Left ventricle myocardium superior (tissue), 1 donor: ENCODE measurements at places on chromosomes 7 and 10. TPM values are rescaled to one million over a fixed set of nuclear protein-coding genes. Genes with fewer than 3 reads are reported as not detected.
A peak's percentile ranks its signal among the peaks of the same experiment; 100 is the strongest.

DNA sequence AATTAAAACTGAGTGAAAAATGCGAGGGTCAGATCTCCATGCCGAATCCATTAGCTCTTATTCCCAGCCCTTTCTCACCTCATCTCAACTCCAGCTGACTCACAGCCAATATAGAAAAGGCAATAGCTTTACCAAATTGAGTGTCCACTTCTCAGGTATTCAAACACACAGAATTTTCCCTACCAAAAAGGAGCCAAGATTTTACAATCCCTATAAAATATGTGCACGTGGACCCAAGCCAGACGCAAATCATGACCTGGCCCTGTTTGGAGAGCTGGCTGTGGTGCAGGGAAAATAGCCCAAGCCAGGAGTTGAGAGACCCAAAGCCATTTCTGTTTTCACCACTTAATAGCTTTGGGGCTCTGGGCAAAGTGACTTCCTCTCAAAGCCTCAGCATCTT lies 379.7 kb upstream of the AUTS2 start:
- no peak for DNase-seq

GRCh38 chr7:116356979-116357378 lies 142.6 kb upstream of the CAV2 start:
- DNase-seq, result no peak

DNA sequence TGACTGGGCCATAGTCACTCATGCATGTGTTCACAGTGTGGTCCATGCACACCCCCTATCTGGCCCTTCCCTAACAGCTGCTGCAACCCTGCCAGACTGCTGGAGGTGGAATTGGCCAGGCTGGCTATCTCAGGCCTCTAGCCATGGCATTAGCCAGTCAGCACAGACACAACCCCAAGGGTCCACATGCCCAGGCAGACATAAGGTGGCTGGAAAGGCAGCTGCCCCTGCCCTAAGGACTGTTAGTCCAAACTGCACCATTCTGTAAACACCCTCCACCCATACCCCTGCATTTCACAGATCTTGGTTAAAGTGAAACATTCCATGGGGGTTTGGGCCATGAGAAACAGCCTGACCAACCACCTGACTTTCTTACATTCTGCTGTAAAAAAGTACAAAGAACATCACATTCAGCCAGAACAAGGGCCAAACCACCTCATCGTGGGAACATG lies 137.4 kb upstream of the KCNMA1 start:
- no peak for DNase-seq

GRCh38 chr7:99837649-99838361 lies 10.0 kb downstream of the CYP3A43 start:
- no peak for DNase-seq

DNA sequence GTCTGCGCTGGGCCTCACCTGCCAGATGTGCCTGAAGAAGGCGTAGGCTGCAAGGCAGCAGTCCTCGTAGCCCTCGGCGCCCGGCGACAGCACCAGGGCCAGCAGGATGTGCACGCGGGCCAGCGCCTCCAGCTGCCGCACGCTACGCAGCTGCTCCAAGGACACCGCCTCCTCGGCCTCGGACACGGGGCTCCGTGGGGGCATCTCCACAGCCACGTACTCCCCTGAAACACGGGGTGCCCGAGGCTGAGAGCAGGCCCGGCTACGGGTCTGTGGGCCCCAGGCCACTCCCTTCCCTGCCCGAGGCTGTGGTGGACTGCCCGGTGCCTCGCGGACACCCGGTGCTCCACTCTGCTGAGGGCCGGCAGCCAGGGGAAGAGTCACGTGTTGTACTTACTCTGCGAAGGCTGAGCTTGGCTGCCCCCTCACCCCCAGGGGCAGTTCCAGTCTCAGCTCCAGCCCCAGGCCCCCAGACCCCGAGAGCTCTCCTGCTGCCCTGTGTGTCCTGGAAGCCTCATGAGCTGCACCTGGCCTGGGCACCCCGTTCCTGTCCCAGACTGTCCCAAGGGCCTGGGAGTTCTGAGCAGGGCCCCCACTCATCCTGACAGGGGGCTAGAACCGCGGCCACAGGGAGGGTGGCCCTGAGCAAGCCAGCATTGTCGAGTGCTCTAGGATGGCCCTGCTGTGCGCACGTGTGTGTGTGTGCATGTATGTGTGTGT lies 62.8 kb downstream of the CFAP46 start:
- DNase-seq, result peak; percentile 28

DNA sequence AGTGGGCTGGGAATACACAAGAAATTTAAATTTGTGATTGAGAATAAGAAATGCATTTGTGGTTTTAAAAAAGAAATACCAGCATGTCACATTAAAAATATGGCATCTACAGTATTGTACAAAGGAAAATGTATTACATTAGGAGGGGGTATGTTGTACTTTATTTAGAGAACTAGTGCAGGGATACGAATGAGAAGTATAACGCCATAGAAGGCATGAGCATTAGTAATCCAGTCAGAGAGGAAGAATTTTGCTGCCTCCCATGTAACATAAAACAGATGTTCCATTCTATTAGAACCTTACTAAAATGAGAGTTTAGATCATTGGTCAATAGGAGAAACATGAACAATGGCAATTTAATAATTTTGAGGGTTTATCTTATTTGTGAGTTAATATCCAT lies 182.2 kb downstream of the ADK start:
- DNase-seq, result no peak

GRCh38 chr7:114444196-114444595 lies 29.6 kb downstream of the FOXP2 start:
- no peak for DNase-seq

DNA sequence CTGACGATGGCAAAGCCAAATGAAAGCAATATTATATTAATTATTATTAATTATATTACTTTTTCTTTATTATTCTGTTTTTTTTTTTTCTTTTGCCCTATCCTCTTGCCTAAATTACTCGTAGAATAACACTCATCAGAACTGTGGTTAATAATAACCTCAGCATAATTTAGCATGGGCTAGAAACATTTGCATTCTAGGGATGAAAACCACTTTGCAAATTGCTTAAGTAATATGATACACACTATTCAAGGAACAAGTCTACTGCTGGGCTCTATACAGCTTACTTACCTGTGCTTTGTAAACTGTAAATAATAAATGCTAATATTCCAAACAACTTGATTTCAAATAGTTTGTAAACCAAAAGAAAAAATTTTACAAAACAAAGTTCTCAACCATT lies 375.8 kb downstream of the HGF start:
- no peak for DNase-seq

- no peak for DNase-seq
Observed at GRCh38 chr7:42993038-42993437, 60.9 kb downstream of the MRPL32 start.

- DNase-seq, result no peak
Observed at GRCh38 chr7:82210416-82211184, 233.0 kb downstream of the CACNA2D1 start.

DNA sequence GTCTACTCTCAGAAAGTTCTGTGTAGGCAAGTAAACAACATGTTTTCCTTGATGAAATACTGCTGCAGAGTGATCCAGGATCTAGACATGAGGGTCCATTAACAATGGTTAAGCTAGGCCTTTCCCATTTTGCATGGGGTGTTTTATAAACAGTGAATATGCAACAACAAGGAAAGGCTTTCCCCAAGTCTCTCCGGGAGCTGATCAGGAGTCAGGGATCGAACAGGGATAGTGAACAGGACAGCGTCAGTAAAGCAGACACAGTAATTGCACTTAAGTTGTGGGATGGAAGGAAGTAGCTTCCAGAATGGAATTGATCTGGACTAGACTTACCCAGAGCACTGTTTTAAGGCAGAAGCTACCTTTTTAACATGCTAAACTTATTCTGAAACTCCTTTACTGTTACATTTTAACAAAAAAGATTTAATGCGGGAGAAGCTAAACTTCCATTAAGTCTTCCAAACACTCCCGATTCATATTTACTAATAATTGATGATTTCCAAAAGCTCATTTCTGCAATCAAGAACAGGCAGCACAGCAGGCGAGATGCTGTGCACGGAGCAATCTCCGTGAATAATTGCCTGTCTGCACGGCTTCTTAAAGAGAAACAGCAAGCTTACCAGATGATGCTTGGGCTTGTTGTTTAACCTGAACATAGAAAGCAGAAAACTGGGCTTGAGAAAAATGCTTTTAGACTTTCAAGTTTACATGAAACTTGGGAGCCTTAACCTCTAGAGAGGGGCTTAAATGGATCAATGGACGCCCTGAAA lies 50.3 kb upstream of the DOCK1 start:
- DNase-seq, result no peak

GRCh38 chr7:2259480-2259879 lies 17.5 kb downstream of the NUDT1 start:
- DNase-seq, result no peak

- DNase-seq, result no peak
Observed at GRCh38 chr10:3148041-3148440, 24.5 kb downstream of the PITRM1 start.

GRCh38 chr7:108525327-108525984 lies 479 bp downstream of the PNPLA8 start:
- peak; percentile 91 for DNase-seq

GRCh38 chr10:3330663-3331062 lies 158.1 kb upstream of the PITRM1 start:
- peak; percentile 43 for DNase-seq

GRCh38 chr10:21363731-21364104 lies 161.8 kb downstream of the SKIDA1 start:
- no peak for DNase-seq

DNA sequence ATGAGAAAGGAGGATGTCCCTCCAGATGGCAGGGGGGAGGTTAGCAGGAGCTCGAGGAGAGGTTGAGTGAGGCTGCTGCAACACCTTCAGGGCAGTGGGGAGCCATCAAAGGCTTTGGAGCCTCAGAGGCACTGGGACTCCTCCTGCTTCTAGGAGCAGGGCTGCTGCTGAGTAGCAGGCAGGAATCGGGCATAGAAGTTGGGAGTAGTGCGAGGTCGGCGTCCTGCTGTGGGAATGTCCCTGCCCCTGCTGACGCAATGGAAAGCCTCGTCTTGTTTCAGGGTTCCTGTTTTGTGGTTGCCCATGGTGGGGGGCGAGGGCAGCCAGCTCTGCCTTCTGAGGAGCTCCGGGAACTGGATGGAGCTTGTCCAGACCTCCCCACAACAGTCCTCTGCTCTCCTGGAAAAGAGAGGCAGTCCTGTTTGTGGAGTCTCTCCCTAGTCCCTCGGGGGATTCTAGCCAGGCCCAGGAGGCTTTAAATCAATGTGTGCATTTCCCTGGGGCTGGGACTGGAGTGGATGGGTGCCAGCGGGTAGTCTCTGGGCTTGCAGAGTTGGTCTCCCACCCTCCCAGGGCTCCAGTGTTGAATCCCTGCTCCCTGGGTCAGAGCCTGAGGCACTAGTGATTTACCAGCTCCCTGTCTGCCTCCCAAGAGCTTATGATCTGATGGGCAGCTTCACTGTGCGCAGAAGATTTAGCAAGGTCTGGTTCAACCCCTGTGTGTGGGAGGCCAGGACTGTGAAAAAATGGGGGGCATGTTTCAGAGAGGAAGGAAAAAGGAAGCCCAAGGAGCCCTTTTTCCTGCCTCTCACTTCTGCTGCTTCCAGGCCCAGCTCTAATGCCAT lies 98.7 kb upstream of the PPIF start:
- peak; percentile 56 for DNase-seq

DNA sequence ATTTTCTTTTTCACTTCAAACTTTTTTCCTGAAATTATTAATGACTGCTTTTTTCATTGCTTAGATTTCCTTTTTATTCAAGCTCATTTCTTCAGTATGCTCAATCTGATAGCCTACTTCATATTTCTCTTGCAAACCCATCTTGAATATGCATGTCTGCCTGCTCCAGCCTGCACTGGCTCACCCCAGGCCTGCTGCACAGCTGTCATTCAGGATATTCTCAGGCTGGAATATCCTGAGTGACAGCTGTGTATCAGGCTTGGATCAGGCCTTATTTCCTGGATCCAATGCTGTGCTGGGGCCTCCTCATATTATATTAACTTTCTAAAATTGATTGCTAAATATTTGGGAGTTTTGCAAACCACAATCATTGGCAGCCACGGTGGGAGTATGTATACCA lies 120.2 kb upstream of the TNS3 start:
- no peak for DNase-seq

DNA sequence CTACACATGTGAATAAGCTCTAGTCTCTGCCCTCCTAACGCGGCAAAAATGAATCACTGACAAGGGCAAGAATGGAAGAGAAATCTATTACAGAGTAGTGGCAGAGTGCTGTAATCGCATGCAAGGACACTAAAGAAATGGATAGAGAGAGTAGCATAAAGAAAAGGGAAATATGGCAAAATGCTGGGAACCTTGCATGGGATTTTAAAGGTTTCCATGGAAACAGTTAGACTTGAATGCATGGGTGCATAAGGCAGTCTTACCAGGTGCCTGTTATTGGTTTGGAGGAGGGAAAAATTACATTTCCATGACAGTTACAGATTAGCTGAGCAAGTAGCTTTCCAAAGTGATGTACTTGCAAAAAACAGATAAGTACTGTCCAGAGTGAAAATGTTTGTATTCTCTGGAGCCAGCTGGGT lies 233.4 kb downstream of the PTN start:
- no peak for DNase-seq

- no peak for DNase-seq
Observed at GRCh38 chr7:13352677-13353076, 636.8 kb downstream of the ETV1 start.

- DNase-seq, result no peak
Observed at GRCh38 chr7:17040716-17041115, 158.9 kb upstream of the AGR3 start.

DNA sequence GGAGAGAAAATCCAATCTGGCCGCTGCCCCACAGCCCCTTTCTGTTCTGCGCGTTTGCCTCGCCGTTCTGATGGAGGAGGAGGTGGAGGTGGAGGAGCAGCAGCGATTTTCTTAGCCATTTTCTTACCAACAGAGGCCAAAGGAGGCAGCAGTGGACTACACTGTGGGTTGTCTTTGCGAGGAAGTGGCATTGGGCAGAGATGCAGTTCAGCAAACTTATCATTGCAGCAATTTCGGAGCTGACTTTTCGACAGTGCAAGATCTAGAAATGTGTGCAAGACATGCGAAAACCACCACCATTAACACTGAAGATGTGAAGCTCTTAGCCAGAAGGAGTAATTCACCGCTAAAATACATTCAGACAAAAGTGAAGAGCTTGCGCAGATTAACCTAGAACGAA lies 1.9 kb upstream of the ARL4A start:
- no peak for DNase-seq

GRCh38 chr10:23099816-23100215 lies 4.4 kb downstream of the MSRB2 start:
- no peak for DNase-seq

GRCh38 chr7:111775206-111775605 lies 212.9 kb upstream of the IMMP2L start:
- no peak for DNase-seq

The HOXA2 gene
- total RNA-seq, result 0.12 TPM

The PGAM2 gene
- total RNA-seq, result 967 TPM

The SFTPA1 gene
- total RNA-seq, result 0.17 TPM

The NEURL1 gene
- not detected for total RNA-seq

The GPR15LG gene
- not detected for total RNA-seq

The MMD2 gene
- not detected for total RNA-seq

The ZP3 gene
- not detected for total RNA-seq

The GOLGA7B gene
- not detected for total RNA-seq

The TMEM225B gene
- not detected for total RNA-seq

The GNG11 gene
- 20.3 TPM for total RNA-seq

The TMEM229A gene
- not detected for total RNA-seq

The TMEM176A gene
- 30.1 TPM for total RNA-seq

The PPP1R3A gene
- total RNA-seq, result 127 TPM

The OR13A1 gene
- total RNA-seq, result not detected

The SLC26A5 gene
- total RNA-seq, result not detected

The NUTM2D gene
- total RNA-seq, result 5.6 TPM
